ENCODE measurements at places on chromosomes 1 and 21. TPM values are rescaled to one million over a fixed set of nuclear protein-coding genes. Genes with fewer than 3 reads are reported as not detected.

CPT2 gene
- 18.9 TPM for total RNA-seq

TSSK3 gene
- 3.6 TPM for total RNA-seq

DIRAS3 gene
- total RNA-seq, result not detected

RBM34 gene
- total RNA-seq, result 104 TPM

CELA3A gene
- total RNA-seq, result 5.9 TPM

LCE6A gene
- not detected for total RNA-seq

CLCA4 gene
- total RNA-seq, result 0.08 TPM

MTOR gene
- 71.2 TPM for total RNA-seq

PRELP gene
- not detected for total RNA-seq

ERMAP gene
- total RNA-seq, result 15.3 TPM

RAB42 gene
- 4.2 TPM for total RNA-seq

HECTD3 gene
- total RNA-seq, result 27.2 TPM

FLG gene
- not detected for total RNA-seq

ACTA1 gene
- not detected for total RNA-seq

GJA4 gene
- total RNA-seq, result not detected

THRAP3 gene
- total RNA-seq, result 114 TPM

KPRP gene
- total RNA-seq, result not detected

NUAK2 gene
- total RNA-seq, result 17.4 TPM

IL20 gene
- not detected for total RNA-seq

C1QA gene
- total RNA-seq, result 0.41 TPM

BEST4 gene
- 0.15 TPM for total RNA-seq

LIN28A gene
- total RNA-seq, result 0.64 TPM

LCE2A gene
- total RNA-seq, result not detected

OR2T2 gene
- total RNA-seq, result not detected

SMIM1 gene
- 35.5 TPM for total RNA-seq

ANGPTL7 gene
- not detected for total RNA-seq

HJV gene
- total RNA-seq, result not detected

TNNI3K gene
- total RNA-seq, result not detected

BGLAP gene
- total RNA-seq, result 0.67 TPM

CDK18 gene
- total RNA-seq, result 7.0 TPM

SH2D1B gene
- total RNA-seq, result not detected

CGN gene
- 10.2 TPM for total RNA-seq

HMGCS2 gene
- total RNA-seq, result 0.33 TPM

AVPR1B gene
- total RNA-seq, result not detected

C1orf185 gene
- not detected for total RNA-seq

FCAMR gene
- total RNA-seq, result not detected

BTBD19 gene
- total RNA-seq, result 2.6 TPM

OVAAL gene
- total RNA-seq, result not detected

KISS1 gene
- total RNA-seq, result not detected

SLC25A24 gene
- 31.8 TPM for total RNA-seq

NTNG1 gene
- total RNA-seq, result 0.13 TPM

SELE gene
- total RNA-seq, result not detected

LMOD1 gene
- total RNA-seq, result 0.13 TPM

HSD3B2 gene
- total RNA-seq, result 1.2 TPM

C1QTNF12 gene
- 41.4 TPM for total RNA-seq

RNU1-4 gene
- total RNA-seq, result 1,290 TPM

ZNF678 gene
- 8.0 TPM for total RNA-seq

DEPDC1 gene
- 43.0 TPM for total RNA-seq
